ENCODE measurements at places on chromosomes 11 and 22. TPM values are rescaled to one million over a fixed set of nuclear protein-coding genes. Genes with fewer than 3 reads are reported as not detected.

Gene IGSF9B
- total RNA-seq, result 4.3 TPM

Gene POU2AF2
- not detected for total RNA-seq

Gene CASP4
- total RNA-seq, result 41.7 TPM

Gene TSGA10IP
- not detected for total RNA-seq

Gene DGAT2
- total RNA-seq, result 75.8 TPM

Gene PKP3
- 143 TPM for total RNA-seq

Gene AQP11
- total RNA-seq, result 11.5 TPM

Gene SCO2
- total RNA-seq, result 3.0 TPM

Gene SAA2
- not detected for total RNA-seq

Gene TRIM48
- not detected for total RNA-seq

Gene CHRM1
- not detected for total RNA-seq

DNA sequence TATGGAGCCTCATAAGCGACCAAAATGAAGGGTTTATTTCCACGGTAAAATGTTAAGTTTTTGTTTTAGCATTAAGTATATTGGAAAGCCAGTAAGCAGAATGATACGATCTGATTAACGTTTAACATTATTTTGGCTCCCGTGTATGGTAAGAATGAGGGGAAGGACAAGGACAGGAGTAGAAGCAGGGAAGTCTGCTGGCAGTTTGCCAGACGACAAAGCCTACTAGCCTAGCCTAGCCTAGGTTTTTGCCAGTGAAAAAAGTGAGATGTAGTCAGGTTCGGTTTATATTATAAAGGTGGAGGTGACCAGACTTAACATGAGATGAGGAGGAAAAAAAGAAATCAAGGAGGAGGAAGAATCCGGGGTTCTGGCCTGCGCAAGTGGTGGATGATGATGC lies 78.9 kb upstream of the ARHGAP32 start:
- no peaks in the 10 kb centered on the region for H3K36me3 ChIP-seq
- no peak overlapping the region for H3K4me3 ChIP-seq
- peaks cover 16% of the 10 kb centered on the region for H3K4me1 ChIP-seq
- H3K27me3 ChIP-seq, result no peaks in the 10 kb centered on the region

DNA sequence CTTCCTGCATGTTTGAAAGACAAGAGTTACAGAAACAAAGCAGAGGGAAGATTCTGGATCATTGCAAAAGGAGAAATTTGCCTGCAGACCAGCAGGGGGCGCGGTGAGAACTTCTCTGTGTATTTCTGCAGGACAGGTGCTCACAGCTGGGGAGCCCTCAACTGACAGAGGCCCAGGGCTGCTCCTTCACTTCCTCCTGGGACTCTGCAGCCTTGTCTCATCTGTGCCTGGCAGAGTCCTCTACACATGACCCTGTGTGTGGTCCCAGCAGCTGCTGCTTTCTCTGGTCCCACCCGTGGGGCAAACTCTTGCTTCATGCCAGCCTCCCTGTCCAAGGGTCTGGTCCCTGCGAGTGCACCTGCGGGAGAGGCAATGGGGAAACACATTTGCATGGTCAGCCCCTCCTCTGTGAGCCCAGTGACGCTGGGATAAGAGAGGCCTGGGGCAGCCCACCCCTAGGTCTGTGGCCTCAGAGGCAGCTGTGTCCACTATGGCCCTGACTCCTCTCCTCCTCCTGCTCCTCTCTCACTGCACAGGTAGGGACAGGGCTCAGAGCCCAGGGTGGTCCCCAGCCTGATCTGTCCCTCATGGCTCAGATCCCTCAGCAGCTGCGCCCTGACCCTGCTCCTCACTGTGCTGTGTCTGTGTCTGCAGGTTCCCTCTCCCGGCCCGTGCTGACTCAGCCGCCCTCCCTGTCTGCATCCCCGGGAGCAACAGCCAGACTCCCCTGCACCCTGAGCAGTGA lies 43.2 kb upstream of the VPREB1 start:
- H3K4me3 ChIP-seq, result no peak overlapping the region
- no peaks in the 10 kb centered on the region for H3K27me3 ChIP-seq
- no peak overlapping the region for H3K27ac ChIP-seq

GRCh38 chr11:34656062-34656720 lies 35.3 kb downstream of the EHF start:
- no peak for DNase-seq
- no peaks in the 10 kb centered on the region for H3K36me3 ChIP-seq
- no peaks in the 10 kb centered on the region for H3K27me3 ChIP-seq
- H3K4me1 ChIP-seq, result peaks cover 21% of the 10 kb centered on the region
- no peak overlapping the region for H3K4me3 ChIP-seq
- H3K27ac ChIP-seq, result no peak overlapping the region

DNA sequence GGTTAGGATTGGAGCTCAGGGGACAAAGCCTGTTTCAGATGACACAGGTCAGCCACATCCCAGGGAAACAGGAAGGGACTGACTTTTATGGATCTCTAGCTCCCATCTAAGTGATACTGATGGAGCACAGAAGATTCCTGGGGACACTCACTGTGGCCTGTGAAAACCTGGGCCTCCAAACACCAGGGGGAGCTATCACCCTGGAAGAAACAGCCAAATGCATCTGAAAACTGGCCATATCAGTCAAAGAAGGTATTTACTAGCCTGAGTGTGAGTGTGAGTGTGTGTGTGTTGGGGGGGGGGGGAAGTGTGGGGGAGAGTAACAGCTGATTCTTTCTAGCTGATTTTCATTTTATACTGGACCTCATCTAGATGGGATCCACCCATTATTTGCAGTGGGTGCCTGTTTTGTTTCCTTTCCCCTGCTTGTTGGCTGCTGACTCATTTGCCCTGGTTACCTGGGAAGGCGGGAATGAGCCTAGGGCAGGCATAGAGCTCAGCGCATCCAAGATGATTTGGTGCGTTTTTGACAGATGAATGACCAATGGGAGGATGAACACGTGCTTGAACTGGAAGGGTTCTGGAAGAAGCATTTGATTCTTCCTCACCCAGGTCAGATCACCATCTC lies 284.0 kb downstream of the KIRREL3 start:
- 0 out of 2 replicates have a peak, but pooled peaks cover 3% of the 10 kb centered on the region for H3K27me3 ChIP-seq
- H3K27ac ChIP-seq, result no peak overlapping the region
- no peak for DNase-seq
- no peak overlapping the region for H3K4me3 ChIP-seq
- no peaks in the 10 kb centered on the region for H3K36me3 ChIP-seq

DNA sequence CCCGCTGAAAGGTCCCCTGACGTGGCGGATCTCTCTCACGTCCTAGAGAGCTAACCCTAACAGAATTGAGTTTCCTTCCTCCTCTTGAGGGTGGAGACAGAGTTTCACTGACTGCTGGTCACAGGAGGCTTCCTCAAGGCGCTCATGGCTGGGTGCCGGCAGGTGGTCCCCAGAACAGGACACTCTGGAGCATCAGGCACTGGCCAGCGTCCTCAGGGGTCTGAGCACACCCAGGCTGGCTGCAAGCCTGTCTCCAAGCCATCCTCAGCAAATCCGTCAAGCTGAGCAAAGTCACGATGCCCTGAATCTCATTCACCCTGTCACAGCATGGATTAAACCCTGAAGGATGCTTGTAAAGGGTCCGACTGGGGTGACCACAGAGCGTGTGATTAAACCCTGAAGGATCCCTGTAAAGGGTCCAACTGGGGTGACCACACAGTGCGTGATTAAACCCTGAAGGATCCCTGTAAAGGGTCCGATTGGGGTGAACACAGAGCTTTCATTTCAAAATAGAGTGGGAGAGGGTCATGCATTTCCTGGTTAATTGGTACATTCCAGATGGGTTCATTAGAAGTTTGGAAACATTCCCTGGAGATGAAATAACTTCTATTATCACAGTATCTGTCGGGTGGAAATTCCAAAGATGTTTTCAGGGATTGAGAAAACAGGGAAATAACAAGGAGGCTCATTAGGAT lies 473.0 kb downstream of the BRD1 start:
- H3K27ac ChIP-seq, result no peak overlapping the region
- no peaks in the 10 kb centered on the region for H3K4me1 ChIP-seq
- no peak overlapping the region for H3K4me3 ChIP-seq
- DNase-seq, result no peak

DNA sequence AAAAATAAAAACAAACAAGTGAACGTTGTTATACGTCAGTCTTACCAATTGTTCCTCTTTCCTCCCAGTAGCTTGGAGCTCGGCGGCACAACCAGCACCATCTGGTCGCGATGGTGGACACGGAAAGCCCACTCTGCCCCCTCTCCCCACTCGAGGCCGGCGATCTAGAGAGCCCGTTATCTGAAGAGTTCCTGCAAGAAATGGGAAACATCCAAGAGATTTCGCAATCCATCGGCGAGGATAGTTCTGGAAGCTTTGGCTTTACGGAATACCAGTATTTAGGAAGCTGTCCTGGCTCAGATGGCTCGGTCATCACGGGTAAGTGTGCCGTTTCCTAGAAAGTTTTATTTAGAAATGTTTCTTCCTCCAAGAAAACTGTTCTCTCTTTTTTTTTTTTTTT lies 47.9 kb downstream of the PPARA start:
- no peak overlapping the region for H3K4me3 ChIP-seq
- H3K4me1 ChIP-seq, result no peaks in the 10 kb centered on the region
- H3K27ac ChIP-seq, result no peak overlapping the region
- H3K36me3 ChIP-seq, result no peaks in the 10 kb centered on the region

DNA sequence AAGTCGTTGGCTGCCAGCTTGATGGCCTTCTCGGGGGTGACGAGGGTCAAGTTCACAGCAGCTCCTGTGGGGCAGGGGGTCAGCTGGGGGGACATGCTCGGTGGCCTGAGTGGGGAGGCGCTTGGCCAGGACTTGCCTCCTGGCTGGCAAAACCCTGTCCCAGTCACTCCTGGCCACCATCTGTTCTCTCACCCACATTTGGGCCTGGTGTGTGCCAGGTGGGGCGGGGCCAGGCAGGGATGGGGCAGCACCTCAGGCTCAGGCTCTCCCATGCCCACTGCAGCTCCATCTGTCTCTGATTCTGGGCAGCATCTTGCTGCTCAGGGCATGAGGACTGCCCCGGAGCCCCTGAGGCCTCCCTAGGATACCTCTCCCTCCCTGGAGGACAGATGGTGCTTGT lies 3.7 kb upstream of the CEND1 start:
- no peak for DNase-seq
- no peaks in the 10 kb centered on the region for H3K36me3 ChIP-seq
- peaks cover 9% of the 10 kb centered on the region for H3K4me1 ChIP-seq
- no peaks in the 10 kb centered on the region for H3K27me3 ChIP-seq
- no peak overlapping the region for H3K4me3 ChIP-seq

- no peaks in the 10 kb centered on the region for H3K36me3 ChIP-seq
- H3K4me1 ChIP-seq, result no peaks in the 10 kb centered on the region
- no peak for DNase-seq
Observed at GRCh38 chr11:11580841-11581411, 40.9 kb downstream of the GALNT18 start.

GRCh38 chr22:22853713-22854112 lies 33.9 kb upstream of the IGLL5 start:
- H3K4me1 ChIP-seq, result no peaks in the 10 kb centered on the region
- H3K27ac ChIP-seq, result no peak overlapping the region
- no peak for DNase-seq

- H3K36me3 ChIP-seq, result no peaks in the 10 kb centered on the region
- no peak for DNase-seq
- H3K4me3 ChIP-seq, result no peak overlapping the region
- no peak overlapping the region for H3K27ac ChIP-seq
Observed at GRCh38 chr22:41772645-41773044, 27.8 kb upstream of the CCDC134 start.

- H3K27me3 ChIP-seq, result peaks cover 2% of the 10 kb centered on the region
- H3K36me3 ChIP-seq, result no peaks in the 10 kb centered on the region
- no peak overlapping the region for H3K4me3 ChIP-seq
- H3K27ac ChIP-seq, result no peak overlapping the region
- DNase-seq, result no peak
- no peaks in the 10 kb centered on the region for H3K4me1 ChIP-seq
Observed at GRCh38 chr11:11409901-11410300, 56.9 kb upstream of the CSNK2A3 start.

DNA sequence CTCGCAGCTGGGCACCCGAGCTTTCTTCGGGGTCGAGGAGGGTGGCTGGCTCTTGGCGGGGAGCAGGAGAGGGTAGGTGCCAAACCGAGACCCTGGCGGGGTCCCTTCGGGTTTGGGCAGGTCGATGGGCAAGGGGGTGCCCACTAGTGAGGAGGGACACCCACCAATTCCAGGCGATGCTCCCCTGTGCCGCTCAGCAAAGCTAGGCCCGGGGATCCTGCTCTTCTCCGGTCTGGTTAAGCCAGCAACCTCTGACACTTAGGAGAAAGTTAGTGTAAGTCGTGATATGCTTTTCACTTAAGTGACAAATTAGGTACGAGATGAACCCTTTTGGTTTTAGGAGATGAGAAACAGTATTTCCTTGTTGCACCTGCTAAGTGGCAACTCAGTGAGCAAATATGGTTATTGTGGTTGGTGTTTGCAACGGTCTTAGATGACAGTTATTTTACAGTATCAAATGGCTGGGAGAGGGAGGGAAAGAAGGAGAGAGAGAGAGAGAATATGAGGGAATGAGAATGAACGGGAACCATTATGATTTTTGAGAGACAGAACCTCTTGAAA lies 565 bp downstream of the NUCB2 start:
- no peak for DNase-seq
- peak overlapping the region; percentile 21 for H3K27ac ChIP-seq
- peak overlapping the region; percentile 86 for H3K4me3 ChIP-seq
- peaks cover 14% of the 10 kb centered on the region for H3K4me1 ChIP-seq
- no peaks in the 10 kb centered on the region for H3K36me3 ChIP-seq
- H3K27me3 ChIP-seq, result no peaks in the 10 kb centered on the region

DNA sequence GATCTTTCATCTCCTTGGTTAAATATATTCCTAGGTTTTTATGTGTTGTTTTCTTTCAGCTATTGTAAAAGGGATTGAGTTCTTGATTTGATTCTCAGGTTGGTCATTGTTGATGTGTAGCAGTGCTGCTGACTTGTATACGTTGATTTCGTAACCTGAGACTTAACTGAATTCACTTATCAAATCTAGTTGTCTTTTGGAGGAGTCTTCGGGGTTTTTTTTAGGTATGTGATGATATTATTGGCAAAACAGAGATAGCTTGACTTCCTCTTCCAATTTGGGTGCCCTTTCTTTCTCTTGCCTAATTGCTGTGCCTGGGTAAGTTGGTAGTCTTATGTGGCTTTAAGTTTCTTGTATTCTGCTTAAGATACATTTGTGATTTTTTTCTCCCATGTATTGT lies 52.8 kb downstream of the CBL start:
- H3K27ac ChIP-seq, result no peak overlapping the region
- H3K27me3 ChIP-seq, result no peaks in the 10 kb centered on the region
- no peaks in the 10 kb centered on the region for H3K4me1 ChIP-seq
- no peak overlapping the region for H3K4me3 ChIP-seq

GRCh38 chr11:8683115-8683807 lies 669 bp downstream of the RPL27A start:
- no peak for DNase-seq
- H3K36me3 ChIP-seq, result peaks cover 7% of the 10 kb centered on the region
- H3K4me1 ChIP-seq, result peaks cover 34% of the 10 kb centered on the region
- H3K27me3 ChIP-seq, result no peaks in the 10 kb centered on the region

DNA sequence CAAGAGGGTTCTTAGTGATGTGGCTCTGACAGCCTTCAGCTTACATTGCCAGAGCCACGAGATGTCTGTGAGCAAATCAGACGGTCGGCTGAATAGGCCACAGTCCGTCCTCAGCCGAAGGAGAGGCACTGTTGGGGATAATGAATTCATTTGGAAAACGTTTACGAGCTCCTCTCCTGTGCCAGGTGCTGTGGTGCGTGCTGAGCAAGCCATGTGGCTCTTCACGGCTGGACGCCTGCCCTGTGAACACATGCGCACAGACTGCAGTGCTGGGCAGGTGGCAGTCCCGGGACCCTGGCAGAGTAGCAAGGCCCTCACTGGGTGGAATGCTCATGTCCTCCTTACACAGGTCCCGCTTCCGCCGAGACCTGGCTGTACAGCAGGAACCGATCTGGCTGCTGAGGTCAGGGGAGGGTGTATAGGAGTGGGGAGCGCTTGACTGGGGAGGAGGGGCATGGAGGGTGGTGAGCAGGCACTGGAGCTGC lies 6.8 kb downstream of the TBC1D22A start:
- H3K4me1 ChIP-seq, result peaks cover 13% of the 10 kb centered on the region
- H3K36me3 ChIP-seq, result no peaks in the 10 kb centered on the region
- H3K4me3 ChIP-seq, result no peak overlapping the region
- no peaks in the 10 kb centered on the region for H3K27me3 ChIP-seq
- no peak for DNase-seq
- H3K27ac ChIP-seq, result peak overlapping the region; percentile 3
